ENCODE measurements at places on chromosomes 4 and X.

DNA sequence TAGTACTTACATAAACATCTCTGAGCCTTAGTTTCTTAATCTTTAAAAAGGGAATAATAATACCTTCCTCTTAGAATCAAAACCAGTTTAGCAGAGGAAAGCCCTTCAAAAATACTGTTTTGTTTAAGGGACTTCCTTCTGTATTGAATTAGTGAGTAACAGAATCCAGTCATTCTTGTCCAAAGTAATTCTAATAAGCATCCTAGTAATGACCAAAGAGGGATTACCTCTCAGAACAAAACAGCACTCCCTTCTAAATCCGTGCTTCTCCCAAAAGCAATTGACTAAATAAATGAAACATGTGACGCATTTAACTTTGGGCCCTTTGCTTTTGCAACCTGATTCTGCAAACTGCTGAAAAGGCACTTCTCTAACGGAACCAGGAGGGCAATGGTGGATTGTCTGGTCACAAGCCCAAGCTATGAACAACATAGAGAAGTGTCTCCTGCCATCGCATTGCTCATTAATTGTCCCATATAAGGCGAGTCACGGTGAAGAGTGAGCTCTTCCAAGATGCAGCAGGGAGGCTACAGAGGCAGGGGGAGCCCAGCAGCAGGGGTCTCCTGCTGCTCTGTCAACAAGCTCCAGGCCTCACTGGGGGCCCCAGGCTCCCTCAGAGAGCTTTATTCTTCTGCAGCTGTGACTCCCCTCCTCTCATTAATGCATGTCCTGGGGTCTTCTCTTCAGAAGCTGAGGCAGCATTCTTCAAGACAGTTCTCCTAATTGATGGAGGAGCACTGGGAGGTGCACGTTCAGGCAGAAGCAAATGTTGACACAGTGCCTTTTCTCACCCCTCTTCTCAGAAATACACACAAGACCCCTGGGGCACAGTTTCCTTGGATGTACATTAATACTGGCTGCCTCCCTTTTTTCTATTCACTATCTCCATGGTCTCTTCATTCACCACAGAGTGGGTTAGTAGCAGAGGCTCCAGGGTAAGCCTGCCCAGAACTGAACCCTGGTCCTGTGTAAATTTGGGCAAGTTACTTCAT, 419.6 kb upstream of the RASGEF1B start:
- no peak for DNase-seq

GRCh38 chrX:130994671-130995070, 63.5 kb upstream of the ARHGAP36 start:
- DNase-seq, result no peak

DNA sequence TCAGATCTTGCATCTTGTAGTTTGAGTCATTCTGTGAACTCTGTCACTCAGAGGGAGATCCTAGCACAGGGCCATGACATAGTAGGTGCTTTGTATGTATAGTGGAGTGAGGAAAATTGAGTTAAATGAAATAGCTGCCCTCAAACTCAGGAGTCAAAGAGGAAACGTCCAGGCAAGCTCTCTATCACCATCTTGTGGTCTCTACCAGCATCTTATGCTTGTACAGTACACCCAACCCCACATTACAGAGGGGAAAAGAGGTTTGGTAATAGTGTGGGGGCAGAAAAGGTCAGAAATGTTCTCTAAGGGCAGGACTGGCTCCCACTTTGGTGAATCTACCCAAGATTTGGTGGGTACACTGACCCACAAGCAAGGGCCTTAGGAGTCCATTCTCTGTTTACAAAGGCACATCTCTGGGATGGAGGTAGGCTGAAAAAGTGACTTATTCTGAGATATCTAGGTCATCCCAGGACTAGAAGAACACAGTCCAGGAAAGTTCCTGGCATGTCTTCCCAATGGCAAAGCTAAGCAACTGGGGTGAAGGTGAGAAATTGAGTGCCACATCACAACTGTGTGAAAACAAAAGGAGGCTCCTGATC, 131.8 kb downstream of the OR13H1 start:
- no peak for DNase-seq

DNA sequence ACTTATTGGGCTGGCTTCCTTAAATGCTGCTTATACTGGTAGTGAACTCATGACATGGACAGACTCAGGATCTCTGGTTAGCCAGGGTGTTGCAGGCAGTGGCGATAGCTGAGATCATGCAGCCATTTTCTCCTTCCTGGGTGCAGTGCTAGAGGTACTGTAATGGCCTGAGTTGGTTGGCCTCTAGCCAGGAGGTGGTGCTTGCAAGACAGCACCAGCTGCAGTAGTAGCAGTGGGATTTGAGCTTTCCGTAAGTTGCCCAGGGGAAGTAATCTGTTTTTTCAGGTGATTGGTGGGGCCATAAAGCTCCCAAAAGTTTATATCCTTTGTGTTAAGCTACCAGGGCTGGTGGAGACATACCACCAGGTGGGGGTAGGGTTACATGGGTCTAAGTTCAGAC, 45.1 kb upstream of the AADAT start:
- no peak for DNase-seq

- no peak for DNase-seq
Measured at GRCh38 chr4:86398187-86398586, 38.3 kb upstream of the MAPK10 start.

GRCh38 chr4:88646528-88647280, 50.9 kb downstream of the NAP1L5 start:
- DNase-seq, result no peak

- no peak for DNase-seq
Measured at GRCh38 chr4:53532521-53532920, 58.8 kb downstream of the LNX1 start.

- no peak for DNase-seq
Measured at GRCh38 chrX:11768039-11768438, 10.0 kb downstream of the MSL3 start.

GRCh38 chrX:87409113-87409841, 108.3 kb upstream of the KLHL4 start:
- no peak for DNase-seq

DNA sequence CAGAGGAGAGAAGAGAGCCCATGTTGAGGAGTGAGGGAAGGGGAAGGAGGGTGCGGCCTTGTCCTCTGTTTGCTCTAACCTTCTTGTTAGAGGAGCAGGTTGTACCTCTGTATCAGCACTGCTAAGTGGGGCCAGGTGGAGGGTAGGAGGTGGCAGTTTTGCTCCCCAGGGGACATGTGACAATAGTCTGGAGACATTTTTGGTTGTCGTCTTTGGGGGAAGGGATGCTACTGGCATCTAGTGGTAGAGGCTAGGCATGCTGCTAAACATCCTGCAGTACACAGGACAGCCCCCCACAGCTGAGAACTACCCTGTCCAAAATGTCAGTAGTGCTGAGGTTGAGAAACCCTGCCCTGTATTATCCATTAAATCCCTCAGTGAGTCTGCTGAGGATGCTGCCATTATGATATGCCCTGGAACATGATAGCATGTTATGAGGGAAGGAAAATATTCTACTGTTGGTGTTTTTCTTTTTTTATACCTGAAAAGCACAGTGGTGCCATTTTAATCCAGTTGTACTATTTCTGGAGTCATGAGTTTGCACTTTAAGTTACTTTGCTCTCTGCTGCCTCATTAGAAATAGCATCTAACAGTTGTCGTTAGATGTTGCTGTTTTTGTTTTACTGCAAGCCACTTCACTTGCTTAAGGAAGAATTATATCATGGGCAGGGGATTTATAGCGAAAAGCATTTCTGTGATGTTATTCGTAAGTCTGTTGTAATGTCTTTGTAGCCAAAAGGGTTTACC, 90.6 kb downstream of the LRP2BP start:
- DNase-seq, result no peak

- DNase-seq, result peak; percentile 8
Measured at GRCh38 chrX:20267931-20268701, 1.4 kb upstream of the RPS6KA3 start.

DNA sequence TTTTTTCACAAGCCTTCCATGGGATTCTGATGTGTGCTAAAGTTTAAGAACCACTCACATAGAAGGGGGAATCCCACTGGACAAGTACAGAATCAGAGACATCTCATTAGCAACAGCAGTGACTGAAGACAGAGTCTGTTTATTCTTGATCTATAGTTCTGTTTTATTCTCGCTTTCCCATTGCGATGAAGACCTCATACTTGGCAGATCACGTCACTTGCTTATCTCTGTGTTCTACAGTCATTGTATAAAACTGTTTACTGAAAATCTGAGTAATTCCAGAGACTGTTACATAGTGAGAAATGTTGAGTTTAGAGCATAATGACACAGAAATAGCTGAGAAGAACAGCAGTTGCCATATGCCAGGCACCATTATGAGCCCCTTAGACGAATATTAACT, 185.5 kb downstream of the PTTG2 start:
- DNase-seq, result no peak

- no peak for DNase-seq
Measured at GRCh38 chr4:57401586-57401985, 291.4 kb upstream of the IGFBP7 start.

- peak; percentile 42 for DNase-seq
Measured at GRCh38 chr4:145557720-145558119, 61.5 kb upstream of the MMAA start.
